ENCODE measurements at places on chromosomes 5 and 9.
A peak's percentile ranks its signal among the peaks of the same experiment; 100 is the strongest.

DNA sequence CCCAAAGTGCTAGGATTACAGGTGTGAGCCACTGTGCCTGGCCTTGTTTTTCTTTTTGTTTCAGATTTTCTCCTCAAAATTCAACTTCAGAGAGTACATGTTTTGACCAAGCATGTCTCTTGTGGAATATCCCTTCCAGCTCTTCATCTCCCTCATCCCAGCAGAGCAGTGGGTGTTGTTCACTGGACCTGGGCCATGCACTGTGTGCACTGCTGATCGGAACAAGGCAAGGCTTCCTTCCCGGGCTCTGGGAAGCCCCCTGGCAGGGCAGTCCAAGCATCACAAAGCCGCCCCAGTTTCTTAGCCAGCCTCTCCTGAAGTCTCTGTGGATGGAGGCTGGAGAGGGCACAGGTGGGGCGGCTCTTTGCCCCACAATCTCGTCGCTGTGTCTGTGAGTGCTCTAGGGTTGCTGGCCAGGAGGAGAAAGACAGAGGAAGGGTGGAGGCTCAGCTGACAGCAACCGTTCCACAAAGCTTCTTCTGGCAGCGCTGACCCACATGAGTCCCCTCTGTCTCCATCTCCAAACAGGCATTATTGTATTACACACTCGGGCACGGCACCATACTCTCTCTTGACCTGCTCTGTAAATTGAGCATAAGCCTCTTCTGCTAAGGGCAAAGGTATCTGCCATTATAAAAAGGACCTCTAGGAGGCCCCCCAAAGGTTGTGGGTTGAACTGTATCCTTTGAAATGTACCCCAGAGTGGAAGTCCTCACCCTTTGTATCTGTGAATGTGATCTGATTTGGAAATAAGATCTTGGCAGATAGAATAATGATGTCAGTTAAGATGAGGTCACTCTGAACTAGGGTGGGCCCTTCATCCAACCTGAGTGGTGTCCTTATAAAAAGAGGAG, 89.6 kb downstream of the TARS1 start:
- no peak for DNase-seq

DNA sequence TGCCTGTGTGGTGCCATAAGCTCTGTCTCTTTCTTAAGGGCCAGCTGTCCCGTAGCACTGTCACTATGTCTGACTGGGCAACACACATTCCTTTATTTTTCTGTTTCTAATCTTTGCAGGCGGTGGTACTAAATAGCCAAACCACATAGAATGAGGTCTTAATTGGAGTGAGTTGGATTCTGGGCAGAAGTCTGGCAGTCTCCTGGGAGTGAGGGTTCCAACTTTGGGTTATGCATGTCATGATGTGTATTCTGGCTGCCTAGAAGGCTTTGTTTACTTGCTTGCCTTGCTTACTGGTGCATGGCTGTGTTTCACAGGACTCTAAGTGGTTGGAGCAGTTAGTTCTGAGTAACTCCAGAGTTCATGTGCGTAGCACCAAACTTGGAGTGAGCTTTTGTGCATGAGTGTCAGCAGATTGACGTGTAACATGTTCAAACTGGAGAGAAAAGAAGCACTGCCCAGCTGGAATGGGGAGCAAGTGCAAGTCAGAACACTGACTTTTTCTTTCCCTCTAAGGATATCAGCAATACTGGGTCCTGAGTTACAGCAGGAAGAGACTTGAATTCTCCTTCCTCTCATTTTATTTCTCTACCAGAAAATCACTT, 185.8 kb downstream of the PCSK1 start:
- peak; percentile 30 for DNase-seq

GRCh38 chr9:133877967-133878366, 114.2 kb downstream of the VAV2 start:
- DNase-seq = no peak

DNA sequence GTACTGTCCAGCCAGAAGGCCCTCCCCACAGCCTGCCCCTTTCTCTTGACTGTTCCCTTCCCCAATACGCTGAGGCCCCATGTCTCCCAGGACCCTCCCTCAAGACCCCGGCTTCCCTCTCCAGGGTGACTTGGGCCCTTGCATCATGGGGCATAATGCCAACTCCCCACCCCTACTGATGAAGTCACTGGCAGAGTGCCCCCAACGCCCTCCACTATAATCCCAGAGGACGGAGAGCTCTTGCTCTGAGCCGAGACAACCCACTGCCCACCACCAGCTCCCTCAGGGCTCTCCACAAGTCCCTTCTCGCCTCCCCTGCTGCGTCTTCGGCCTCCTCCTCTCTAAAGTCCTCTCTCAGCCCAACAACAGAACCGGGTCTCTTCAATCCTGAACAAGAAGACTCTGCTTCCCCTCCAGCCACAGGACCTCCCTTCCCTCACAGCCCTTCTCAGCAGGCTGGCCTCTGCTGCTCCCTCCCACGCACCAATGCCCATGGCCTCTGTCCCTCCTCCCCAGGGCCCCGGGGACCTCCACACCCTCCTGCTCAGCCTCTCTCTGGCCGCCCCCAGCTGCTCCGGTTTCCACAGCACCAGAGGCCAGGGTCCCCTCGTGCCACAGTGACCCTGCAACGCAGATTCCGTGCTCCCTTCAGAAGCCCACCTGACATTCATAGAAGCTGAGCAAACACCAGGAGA, 47.6 kb downstream of the ADAMTS2 start:
- DNase-seq = no peak

GRCh38 chr9:98908897-98909634, 34.6 kb upstream of the COL15A1 start:
- DNase-seq = no peak

DNA sequence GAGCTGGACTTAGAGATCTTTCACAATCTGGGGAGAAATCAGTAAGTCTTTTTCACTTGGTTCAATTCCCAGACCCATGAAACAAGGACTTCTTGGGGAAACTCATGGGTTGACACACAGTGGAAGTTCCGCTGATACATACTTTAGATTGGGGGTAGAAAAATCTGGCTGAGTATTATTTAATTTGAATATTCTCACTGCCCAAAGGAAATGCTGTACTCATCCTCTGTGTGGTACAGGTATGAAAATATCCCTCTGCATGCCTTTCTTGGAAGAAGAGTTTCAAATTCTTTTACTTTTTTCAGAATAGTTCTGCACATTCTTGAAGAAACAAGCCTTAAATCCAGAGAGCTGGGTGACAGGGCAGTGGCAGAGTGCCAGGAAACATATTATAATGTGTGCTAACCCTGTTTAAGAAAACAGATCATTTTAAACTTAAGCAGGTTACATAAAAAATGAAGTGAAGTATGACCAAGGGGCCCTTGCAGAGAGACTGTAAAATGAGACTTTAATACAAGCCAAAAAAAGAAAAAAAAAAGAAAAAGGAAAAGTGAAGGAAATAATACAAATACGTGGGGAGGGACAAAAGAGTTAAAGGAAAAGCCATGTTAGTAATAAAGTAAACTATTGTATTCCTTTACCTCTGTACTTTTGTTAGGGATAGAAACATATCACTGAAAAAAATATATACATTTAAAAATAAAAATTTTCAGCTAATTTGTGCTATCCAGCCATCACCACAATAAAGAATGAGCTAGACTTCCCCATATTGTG, 173.4 kb upstream of the NR3C1 start:
- peak; percentile 64 for DNase-seq

DNA sequence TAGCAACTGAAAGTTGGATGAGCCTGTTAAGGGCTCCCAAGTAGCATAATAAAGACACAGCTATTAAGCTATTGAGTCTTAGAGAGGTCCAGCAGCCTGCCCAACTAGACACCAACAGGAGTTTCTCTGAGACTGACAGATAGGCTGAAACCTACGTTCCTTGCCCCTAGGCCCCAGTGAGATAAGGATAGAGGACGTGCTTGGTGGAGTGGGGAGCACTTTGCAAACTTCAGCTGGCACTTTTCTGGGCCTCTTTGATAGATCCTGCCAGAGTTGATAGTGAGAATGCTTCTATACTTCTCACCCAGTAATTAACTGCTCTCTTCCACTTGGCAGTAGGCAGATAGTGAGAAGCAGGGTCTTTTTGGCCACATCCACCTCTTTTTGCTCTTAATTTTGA, 20.8 kb upstream of the CTNNA1 start:
- DNase-seq = no peak

DNA sequence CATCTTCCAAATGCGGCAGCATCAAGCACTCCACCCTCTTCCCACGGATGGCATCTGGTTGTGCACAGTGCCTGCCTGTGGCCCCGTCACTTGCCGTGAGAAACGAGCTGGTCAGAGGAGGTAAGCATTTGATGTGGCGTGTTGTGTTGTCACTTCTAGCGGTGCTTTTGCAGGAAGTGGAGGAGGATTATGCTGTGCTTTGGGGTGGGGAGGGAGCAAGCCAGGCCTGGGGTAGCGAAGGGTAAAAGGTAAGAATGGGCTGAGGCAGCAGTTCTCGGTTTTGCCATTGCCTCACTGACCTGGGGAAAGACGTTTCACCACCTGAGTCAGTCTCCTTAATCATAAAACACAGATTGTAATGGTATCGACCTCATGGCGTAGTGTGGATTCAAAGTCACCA, 2.3 kb upstream of the POMT1 start:
- DNase-seq = no peak

DNA sequence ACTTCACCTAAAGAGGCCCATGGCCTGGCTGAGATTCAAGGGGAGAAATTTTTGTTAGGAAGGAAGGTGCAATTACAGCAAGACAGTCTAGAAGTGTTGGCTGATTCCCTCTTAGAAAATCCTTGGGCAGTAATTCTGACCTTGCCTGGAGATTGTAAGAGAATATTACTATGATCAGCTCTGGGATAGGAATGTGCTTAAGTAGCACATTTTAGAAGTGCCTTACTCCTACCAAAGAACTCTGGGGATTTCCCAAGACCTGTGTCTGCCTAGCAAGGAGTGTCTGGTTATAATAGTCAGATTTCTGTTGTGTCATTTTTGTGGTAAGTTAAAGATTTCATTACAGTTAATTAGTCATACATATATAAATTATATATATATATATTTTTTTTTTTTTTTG, 52.3 kb downstream of the NLN start:
- peak; percentile 30 for DNase-seq

GRCh38 chr5:111703662-111704061, 53.3 kb downstream of the NREP start:
- DNase-seq = no peak

- no peak for DNase-seq
These were observed 190.1 kb downstream of the CDK5RAP2 start for GRCh38 chr9:120389867-120390266.

- DNase-seq = peak; percentile 62
These were observed 64.7 kb upstream of the SPOCK1 start for GRCh38 chr5:137563646-137564397.

GRCh38 chr9:36855448-36856315, 178.4 kb downstream of the PAX5 start:
- DNase-seq = no peak

GRCh38 chr9:102974530-102974929, 20.6 kb upstream of the CYLC2 start:
- DNase-seq = no peak

DNA sequence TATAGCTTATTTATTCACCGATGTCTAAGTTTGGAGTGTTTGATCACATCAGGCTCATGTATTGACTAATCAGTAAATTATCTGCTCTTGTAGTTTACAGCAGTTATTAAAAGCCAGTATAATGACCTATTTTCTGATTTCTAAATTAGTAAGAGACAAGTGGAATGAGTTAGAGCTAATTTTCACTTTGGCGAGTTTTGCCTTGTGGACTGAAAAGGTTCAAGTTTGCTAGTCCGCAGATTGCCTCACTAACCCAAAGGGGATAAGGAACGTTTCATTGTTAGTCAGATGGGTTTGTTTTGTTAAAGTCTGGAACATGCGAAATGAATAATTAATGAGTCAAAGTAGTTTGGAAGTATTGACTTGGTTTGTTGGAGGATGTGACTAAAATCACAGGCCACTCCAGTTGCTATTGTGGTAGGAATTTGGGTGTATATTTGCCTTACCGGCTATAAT, 40.1 kb downstream of the SMARCA2 start:
- DNase-seq = no peak

DNA sequence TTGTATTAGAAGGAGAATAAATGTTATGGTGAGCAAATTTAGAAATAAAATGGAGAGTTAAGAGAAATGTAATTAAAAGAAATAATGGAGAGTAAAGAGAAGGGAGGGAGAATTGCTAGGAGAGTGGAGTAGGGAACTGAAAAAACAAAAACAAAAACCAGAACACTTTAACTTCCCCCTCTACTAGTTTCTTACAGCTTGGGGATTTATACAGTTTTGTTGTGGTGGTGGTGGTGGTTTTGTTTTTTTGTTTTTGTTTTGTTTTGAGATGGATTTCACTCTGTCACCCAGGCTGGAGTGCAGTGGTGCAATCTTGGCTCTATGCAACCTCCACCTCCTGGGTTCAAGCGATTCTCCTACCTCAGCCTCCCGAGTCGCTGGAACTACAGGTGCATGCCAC, 322.4 kb downstream of the TMEM167A start:
- DNase-seq = no peak

- DNase-seq = peak; percentile 19
These were observed 322.1 kb upstream of the SLC30A5 start for GRCh38 chr5:68771732-68772131.

- DNase-seq = no peak
These were observed 747 bp upstream of the PROP1 start for GRCh38 chr5:177996660-177997318.
